HT1080 (cell line): ENCODE measurements at places on chromosomes 4 and X.

GRCh38 chr4:163660636-163661035, 166.1 kb downstream of the TMA16 start:
- no peak for DNase-seq

- peak; percentile 0 for DNase-seq
These were observed 309.5 kb upstream of the FMR1 start for GRCh38 chrX:147602176-147602696.

DNA sequence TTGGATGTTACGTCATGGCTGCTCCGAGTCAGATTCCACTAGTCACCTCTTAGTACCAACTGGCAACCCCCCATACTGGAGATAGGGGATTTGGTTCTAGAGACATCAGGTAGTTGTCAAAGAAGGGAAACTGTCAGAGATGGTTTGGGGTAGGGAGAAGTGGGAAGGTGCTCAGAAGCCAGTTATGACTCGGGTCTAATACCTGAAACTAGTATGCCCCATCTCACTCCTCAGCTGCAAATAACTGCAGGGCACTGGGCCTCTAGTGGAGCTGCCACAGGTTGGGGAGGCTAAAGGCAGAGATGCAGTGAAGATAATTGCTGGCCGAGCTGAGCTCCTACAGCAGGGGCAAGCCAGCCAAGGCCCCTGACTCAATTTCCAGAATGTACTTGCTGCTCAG, 30.0 kb downstream of the OTUD6A start:
- DNase-seq, result no peak

GRCh38 chr4:113560579-113560978, 201.0 kb downstream of the CAMK2D start:
- DNase-seq, result no peak

DNA sequence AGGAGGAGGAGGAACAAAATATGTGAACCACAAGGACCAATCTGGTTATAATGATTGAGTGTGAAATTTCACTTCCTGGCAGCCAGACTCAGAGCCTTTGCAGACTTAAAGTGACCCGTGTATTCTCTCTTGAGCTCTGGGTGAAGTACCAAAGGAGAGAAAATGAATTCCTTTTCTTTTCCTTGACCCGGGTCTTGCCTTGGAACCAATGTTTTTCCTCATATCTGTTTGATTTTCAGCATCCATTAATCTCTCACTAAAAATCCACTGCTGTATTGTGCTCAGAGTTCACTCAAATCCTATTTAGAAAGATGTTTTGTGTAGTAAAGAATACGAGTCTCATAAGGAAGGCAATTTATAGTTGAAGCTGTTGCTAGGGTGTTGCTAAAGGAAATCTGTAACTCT, 78.3 kb upstream of the C1QTNF7 start:
- DNase-seq, result no peak

GRCh38 chr4:26909369-26909768, 48.7 kb downstream of the STIM2 start:
- no peak for DNase-seq

DNA sequence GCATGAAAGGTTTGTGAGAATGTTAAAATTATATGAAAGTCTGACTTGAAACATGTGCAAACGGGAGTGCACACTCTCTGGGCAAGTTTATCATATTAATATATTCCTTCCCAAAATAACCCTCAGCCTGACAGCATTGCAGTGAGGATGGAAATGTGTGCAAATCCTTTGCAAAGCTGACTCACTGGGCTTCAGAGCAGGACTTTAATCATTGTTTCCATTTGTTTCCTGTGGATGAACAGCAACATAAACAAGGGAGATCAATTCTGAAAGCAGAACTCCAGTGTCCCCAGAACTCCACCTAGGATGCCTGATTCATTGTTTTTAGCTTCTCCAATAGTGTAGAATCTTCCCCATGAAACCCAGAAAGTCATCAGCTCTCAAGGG, 32.9 kb downstream of the SLC2A9 start:
- DNase-seq, result no peak

DNA sequence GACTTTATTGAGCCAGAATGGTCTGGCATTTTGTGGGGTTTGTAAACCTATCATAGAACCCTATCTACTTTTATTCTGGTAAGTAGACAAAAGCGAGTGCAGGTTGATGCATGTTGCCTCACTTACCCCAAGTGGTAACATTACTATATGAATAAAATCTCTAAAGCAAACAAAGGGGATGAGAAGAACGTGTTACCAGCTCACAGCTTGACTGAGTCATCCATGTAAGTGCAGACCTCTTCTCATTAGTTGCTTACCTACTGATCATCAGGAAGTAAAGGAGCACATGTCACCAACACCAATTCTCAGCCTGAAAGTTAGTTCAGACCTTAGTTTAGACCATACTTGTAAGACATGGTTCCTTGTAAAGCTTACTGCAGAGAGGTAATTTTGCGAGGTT, 1328.3 kb downstream of the C4orf33 start:
- peak; percentile 3 for DNase-seq

DNA sequence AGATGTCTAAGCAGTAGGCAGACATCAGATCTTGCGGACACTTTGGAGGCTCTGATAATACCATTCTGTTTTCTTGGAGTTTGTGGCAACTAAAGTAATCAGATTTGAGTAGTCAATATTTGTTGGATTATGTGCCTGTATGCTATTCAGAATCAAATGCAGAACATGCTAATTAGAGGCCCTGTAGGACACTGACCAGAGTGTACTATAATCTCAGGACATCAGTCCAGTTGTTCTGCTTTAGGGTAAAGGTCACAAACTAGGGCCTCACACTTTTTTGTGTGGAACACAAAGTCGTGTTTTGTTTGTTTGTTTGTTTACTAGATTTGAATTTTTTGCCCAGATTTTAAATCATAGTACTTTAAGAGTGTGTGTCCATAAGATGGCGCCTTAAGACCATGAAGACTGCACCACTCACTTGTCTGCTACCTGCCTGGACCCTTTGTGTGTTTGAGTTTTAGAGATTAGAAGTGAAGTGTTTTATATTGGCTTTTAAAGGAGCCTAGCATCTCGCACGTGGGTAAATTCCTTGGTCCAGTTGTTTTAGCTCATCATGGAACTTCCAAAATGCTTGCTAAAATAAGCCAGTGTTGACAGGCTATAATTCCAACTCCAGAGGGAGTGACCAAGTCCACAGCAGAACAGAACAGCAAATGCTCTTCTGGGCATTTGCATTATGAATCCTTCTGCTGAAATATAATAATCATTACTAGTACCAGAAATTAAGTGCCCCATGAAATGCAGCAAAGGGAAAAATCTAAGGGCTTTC, 34.7 kb downstream of the IL13RA1 start:
- no peak for DNase-seq

- peak; percentile 57 for DNase-seq
These were observed 14.4 kb upstream of the RAB40A start for GRCh38 chrX:103533511-103534216.

DNA sequence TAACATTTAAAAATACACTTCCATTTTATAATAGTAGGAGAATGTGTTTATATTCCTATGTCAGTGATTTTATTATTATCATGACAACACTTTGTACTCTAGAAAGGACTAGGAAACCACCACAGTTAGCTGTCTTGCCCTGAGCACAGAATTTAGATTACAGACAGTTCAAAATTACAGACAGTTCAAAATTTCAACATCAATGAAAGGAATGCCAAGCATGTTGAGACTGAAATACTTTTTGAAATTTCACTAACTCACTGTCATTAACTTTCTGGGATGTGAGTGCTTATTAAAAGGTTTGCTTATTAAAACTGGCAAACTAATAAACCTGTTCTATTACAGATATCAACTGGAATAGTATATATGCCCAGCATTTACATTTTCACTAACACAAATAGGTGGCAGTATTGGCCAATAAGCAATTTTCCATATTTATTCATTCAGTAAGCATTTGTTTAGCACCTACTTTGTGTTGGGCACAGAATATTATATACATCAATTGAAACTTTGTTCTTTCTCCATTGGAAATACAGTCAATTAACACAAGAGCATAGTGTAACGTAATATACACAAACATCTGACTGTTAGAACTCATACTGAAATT, 179.4 kb downstream of the FBXW7 start:
- DNase-seq, result no peak

- no peak for DNase-seq
These were observed 45.2 kb upstream of the DACH2 start for GRCh38 chrX:86103061-86103460.

- peak; percentile 36 for DNase-seq
These were observed 24.3 kb downstream of the LINC00632 start for GRCh38 chrX:140733766-140734342.

GRCh38 chr4:118173126-118173525, 138.8 kb downstream of the NDST3 start:
- DNase-seq, result no peak

GRCh38 chr4:98521486-98521885, 136.9 kb downstream of the TSPAN5 start:
- no peak for DNase-seq

GRCh38 chrX:70769659-70770227, 138.8 kb downstream of the TEX11 start:
- no peak for DNase-seq

DNA sequence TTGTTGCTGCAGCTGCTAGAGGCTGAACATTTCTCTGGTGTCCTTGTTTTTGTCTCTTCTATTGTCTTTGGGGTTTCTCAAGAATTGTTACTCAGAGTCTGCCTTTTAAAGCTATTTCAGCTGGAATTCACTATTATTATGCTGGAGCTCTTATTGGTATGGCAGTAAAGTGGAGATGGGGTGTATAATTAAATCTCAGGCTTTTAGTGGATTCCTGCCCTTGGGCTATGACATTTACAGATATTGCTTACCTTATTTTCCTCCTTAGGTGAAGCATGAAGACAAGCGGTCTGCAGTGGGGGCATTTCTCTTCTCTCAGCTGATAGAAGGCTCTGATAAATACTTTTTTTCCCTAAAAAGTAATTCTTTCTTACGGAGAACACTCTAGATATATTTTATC, 1656.6 kb upstream of the IGFBP7 start:
- DNase-seq, result no peak

GRCh38 chr4:80101792-80102116, 28.7 kb upstream of the ANTXR2 start:
- peak; percentile 53 for DNase-seq

DNA sequence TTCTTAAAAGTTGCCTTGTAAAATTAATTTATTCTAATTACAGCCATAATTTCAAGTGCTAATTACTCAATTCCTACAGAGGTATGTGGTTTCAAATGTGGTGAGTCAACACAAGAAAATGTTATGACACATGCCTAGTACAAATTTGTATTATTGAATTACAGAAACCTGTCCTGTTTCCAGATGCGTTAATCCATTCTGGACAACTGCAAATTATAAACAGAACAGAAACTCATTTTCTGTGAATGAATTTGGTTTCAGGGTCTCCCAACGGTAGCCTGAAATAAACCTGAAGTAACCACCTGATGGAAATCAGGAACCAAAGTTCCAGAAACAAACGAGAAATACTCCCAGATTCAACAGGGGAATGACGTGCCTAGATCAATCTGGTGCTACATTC, 328.6 kb upstream of the F9 start:
- no peak for DNase-seq
